NCI-H2171 (cell line): ENCODE measurements at places on chromosomes 16 and 17.

- no peak for DNase-seq
Observed at GRCh38 chr17:77307479-77308198, 166.9 kb downstream of the SEC14L1 start.

- DNase-seq: no peak
Observed at GRCh38 chr17:78401891-78402290, 23.4 kb downstream of the PGS1 start.

- DNase-seq: no peak
Observed at GRCh38 chr16:24253192-24253591, 2.9 kb upstream of the CACNG3 start.

- peak; percentile 50 for DNase-seq
Observed at GRCh38 chr17:80968602-80969029, 23.0 kb upstream of the CHMP6 start.

DNA sequence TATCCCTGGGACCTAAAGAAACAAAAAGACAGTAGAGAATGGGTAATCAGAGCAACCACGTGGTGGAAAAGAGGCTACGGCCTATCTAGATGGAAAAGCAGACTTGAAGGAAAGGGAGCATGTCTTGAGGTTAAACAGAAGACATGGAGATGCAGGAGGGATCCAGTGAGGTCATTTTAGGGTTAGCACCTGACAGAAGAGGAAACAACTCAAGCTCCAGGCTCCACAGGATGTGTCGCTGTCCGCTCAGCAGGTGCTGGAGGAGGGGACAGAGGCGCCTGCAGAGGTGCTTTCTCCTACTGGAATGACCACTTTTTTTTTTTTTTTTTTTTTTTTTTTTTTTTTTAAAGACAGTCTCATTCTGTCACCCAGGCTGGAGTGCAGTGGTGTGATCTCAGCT is 47.5 kb upstream of the CLEC3A start:
- no peak for DNase-seq

GRCh38 chr17:488993-489757 is 136.6 kb upstream of the RPH3AL start:
- DNase-seq: no peak

GRCh38 chr16:2469399-2470233 is 1.5 kb upstream of the NTN3 start:
- no peak for DNase-seq

- no peak for DNase-seq
Observed at GRCh38 chr16:66260522-66261254, 105.8 kb upstream of the CDH5 start.
